CD4-positive, alpha-beta T cell (primary cell): ENCODE measurements at places on chromosomes 3 and 15.

- DNase-seq, result no peak
These were observed 24.1 kb downstream of the SMAD3 start for GRCh38 chr15:67089217-67090193.

- no peak for DNase-seq
These were observed 373.7 kb upstream of the RGMA start for GRCh38 chr15:93462690-93463089.

GRCh38 chr3:100263583-100263982 is 2.8 kb downstream of the TBC1D23 start:
- no peak for DNase-seq

DNA sequence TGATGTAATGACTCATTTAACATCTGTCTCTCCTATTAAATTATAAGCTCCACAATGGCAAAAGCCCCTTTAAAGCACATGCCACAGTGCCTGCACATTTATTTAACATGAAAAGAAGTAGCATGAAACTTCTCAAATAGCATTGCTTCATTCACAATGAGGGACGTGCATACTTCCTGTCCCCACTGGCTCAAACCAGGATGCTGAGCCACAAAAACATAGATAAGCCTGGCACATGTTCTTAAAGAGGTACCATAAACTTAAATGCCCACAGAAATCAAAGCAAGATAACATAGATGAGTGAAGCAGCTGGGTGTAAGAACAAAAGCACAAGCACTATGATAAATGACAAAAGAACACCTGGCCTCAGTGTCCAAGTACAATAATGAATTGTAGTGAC is 3.8 kb downstream of the TP53BP1 start:
- no peak for DNase-seq

- DNase-seq, result no peak
These were observed 671.1 kb downstream of the TBL1XR1 start for GRCh38 chr3:176526225-176526624.

DNA sequence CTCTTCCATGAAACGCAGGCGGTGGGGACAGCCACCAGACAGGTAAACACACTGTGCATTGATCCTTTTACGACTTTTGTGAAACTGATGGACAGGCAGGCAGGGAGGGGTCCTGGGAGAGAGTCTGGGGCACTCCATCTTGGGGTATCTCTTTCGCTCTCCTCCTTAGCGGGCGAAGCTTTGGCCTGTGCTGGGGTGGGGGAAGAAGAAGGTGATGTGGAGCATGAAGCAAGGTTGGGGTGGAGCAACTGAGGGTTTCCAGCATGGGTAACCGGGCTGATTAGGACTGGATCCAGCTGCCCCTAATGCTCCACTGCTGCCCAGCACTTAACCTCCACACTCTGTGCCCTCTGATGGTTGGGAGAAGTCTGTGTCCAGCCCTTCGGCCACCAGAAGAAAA is 25.6 kb downstream of the MUC20 start:
- DNase-seq, result no peak

- no peak for DNase-seq
These were observed 5.2 kb upstream of the IGF1R start for GRCh38 chr15:98643115-98643514.

DNA sequence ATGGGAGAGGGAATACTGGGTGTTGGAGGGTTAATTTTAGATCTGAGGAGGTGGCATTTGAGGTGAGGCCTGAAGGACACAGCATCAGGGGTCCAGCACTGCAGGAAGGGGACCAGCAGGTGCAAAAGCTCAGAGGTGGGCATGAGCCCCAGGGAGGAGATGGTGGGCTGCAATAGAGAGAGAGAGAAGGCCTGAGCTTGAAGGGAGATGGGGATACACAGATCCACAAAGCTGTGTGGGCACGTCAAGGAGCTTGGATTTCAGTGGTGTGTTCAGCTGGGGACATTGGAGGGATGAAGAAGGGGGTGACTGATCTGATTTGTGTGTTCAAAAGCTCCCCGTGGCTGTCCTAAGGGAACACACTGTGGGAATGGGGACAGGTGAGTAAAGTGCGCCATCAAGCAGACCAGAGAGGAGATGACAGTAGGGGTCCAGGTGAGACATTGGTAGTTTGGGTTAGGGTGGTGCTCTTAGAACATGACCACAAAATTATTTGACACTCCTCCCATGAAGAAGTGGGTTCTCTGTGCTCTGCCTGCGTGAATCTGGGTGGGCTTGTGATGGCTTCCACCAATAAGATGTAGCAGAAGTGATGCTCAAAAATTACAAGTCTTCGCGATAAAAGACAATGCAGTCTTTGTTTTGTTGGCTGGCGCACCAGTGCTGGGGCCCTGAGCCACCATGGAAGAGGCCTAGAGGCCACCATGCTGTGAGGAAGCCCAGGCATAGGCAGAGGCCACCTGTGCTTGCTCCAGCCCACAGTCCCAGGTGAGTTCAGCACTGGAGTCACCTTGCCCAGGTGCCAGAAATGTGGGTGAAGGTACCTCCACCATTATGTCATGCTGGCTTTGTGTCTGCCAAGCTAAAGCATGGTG is 1.9 kb upstream of the WNT7A start:
- DNase-seq, result no peak

- no peak for DNase-seq
These were observed 483.7 kb upstream of the FRG2C start for GRCh38 chr3:75180235-75180944.

DNA sequence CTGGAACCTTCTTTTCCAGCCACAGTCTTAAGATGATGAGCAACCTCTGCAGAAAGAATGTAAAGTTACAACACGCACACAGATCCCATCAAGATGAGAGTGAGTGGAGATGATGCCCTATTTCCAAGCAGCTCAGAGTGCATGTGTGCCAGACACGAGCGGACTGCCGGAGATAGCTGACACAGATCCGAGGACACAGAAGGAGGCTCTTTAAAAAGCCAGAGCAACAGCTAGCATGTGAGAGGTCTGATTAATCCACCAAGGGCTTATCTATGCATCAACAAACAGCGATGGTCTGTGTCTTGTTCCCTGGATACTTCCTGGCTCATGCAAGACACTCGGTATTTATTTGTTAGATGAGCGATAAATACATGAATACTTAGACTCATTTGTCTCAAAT is 128.6 kb upstream of the DLG1 start:
- DNase-seq, result no peak

DNA sequence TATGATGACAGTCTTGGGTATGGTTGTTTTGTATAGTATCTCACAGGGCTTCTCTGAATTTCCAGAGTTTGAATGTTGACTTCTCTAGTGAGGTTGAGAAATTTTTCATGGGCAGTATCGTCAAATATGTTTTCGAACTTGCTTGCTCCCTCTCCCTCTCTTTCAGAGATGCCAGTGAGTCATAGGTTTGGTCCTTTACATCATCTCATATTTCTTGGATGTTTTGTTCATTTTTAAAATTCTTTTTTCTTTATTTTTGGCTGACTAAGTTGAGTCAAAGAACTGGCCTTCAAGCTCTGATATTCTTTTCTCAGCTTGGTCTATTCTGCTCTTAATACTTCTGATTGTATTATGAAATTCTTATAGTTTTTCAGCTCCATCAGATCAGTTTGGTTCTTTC is 282.3 kb upstream of the NECTIN3 start:
- DNase-seq, result no peak

DNA sequence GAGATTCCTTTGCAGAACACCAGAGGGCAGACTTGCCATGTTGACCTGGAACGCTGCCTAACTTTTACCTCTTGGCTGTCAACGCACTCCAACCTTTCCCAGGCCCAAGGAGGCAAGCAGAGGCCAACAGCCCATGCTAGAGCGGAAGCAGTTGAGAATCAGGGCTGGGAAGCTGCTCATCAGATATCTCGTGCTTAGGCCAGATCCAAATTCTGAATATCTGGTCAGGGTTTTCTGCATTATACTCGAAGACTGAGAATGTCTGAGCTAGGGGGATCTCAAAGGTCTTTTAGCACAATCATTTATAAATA is 2.5 kb downstream of the XIRP1 start:
- peak; percentile 81 for DNase-seq

GRCh38 chr3:29202378-29202777 is 78.5 kb upstream of the RBMS3 start:
- no peak for DNase-seq

- DNase-seq, result no peak
These were observed 57.1 kb upstream of the SSR3 start for GRCh38 chr3:156611870-156612494.

- DNase-seq, result no peak
These were observed 251.0 kb downstream of the ROBO1 start for GRCh38 chr3:79516795-79517194.

- no peak for DNase-seq
These were observed 34.2 kb upstream of the RAP2B start for GRCh38 chr3:153127788-153128187.

DNA sequence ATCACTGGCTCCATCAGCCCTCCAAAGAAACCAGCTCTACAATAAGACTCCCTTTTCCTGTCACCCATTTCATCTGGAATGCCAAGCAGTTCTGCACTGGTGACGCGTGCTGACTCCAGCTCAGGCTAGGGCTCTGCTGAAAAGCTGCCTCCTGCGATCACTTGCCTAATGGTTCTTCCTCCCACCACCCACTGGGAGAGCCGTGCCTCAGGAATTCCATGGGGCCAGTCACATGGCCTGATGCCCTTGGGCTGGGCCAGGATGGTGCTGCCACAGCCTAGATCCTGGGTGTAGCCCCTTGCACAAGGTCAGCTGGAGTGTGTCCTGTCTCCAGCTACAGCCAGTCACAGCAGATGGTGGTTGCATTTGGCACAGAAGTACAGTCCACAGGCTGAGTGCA is 98.9 kb downstream of the DNAJB8 start:
- no peak for DNase-seq

DNA sequence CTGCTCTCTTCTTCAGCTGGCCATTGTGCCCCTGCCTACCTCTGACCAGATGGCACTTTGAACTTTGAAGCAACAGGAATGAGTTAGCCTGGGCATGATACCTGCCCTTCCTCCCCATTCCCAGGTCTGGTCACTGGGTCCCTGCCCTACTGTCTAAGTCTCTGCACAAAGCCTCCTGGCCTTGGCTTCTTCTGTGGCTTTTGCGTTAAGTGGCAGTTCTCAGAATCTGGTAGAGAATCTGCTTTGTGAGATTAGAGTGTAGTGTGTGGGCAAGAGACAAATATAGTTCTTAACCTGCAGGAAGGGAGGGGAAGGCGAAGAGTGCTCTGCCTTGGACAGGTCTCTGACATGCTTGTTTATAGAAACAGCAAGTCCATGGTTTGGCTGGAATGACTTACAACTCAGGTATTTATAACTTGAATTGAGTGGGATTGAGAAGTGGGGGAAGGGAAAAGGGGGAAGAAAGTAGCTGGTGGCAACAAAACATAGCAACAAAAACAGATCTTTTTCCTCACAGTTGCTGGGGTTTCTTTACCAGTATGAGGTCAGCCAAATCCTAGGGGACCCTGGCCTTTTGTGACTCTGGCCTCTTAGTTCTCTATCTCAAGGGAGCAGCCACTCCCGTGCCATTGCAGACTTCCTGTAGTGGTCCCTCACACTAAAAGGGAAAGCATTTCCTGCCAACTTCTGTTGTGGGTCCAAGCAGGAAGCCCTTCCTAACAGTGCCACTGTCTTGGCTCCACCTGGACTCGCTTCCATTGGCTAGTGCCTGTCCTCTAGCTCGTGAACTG is 16.7 kb downstream of the MAPKBP1 start:
- DNase-seq, result no peak

GRCh38 chr3:119228373-119229145 is 12.1 kb downstream of the B4GALT4 start:
- DNase-seq, result no peak

GRCh38 chr3:40780291-40780924 is 255.6 kb downstream of the ZNF621 start:
- no peak for DNase-seq

DNA sequence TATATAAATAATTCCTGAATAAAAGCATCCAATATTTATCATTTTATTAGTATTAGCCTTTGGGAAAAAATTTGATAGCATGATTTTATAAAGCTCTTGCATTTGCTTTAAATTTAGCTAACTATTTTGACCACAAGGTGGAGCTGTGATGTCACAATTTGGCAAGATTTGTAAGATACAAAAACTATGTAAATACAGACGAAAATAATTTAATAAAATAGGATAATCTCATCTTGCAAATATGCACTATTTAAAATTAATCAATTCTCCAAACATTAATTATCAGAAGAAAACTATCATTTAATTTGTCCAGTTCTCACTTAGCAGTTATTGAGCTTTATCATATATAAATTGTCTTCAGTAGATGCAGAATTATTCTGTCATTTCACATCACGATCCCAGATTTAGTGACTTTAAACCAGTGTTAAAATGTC is 95.4 kb downstream of the PLOD2 start:
- no peak for DNase-seq

GRCh38 chr15:89963301-89964231 is 37.6 kb upstream of the ZNF710 start:
- DNase-seq, result peak; percentile 42

- no peak for DNase-seq
These were observed 104.5 kb upstream of the SATB1 start for GRCh38 chr3:18529631-18530030.

DNA sequence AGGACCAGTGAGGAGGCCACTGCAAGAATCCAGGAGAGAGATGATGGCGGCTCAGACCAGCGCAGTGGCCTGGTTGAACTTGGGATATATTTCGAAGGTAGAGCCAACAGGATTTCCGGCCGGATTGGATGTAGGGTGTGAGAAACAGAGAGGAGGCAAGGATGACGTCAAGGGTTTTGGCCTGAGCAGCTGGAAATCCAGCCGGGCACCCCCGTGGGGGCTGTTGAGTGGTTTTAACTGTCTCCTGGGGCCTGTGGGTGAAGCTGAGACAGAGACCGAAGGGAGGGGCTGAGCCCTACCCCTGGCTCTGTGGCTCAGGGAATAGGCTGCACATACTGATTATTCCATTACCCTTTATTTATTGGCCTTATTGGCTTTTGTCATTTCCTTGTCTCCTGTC is 45.7 kb downstream of the EXOG start:
- no peak for DNase-seq

DNA sequence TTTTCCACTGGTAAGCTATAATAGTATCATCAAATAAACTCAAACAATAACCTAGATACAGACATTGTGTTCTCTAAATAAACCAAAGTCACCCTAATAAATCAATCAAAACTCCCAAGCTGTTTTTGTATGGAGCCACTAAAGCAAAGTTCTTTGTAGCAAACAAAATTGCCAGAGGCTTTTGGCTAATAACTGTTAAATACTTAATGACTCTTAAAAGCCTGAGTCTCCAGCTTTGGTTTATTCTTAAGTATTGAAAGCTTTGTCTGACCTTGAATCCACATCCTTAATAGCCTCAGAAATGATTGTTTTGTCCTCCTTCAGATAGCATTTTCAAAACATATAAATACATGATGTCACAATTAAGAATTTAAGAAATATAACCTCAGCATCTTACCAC is 725.3 kb downstream of the SI start:
- DNase-seq, result no peak

- no peak for DNase-seq
These were observed 18.7 kb downstream of the BHLHE40 start for GRCh38 chr3:4997946-4998345.
